ENCODE measurements at places on chromosomes 7 and 10.
A peak's percentile ranks its signal among the peaks of the same experiment; 100 is the strongest.

GRCh38 chr10:43124094-43124521 is 14.1 kb upstream of the CSGALNACT2 start:
- no peak for DNase-seq

DNA sequence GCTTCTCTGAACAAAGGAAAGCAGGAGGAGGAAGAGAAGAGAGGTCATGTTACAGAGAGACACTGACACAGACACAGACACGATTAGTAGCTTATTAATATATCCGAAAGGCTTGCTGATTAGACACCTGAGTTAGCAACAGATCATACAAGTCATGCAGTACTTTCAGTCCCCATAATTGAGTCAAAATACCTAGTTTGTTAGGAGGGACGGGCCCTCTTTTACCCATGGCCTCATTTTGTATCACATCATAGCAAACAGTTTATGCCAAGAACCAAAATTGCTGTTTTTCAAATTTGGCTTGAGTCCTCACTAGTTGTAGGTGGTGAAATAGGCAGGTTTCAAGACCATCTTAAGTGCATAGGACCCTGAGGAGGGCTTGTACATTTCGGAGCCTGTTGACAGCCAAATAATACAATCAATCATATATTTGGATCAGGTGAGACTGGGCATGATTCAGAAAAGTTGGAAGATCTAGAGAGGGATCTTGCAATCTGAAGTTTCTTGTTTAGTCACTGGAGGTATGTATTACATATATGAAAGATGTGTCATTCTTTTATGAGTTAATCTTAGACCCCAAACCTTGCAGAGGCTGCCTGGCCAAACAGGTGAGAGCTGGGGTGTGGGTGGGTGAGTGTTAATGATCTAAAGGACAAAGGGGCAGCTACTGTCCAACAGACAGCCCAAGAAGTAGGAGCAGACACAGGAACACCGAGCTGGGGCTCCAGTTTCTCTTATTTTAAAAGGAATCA is 65.4 kb downstream of the PRPF18 start:
- DNase-seq, result no peak

GRCh38 chr7:105886776-105887175 is 10.4 kb upstream of the ATXN7L1 start:
- DNase-seq, result no peak

- DNase-seq, result no peak
These were observed 242.7 kb upstream of the SEMA3C start for GRCh38 chr7:81161451-81162075.

- DNase-seq, result no peak
These were observed 60.7 kb downstream of the CD36 start for GRCh38 chr7:80699045-80699638.

DNA sequence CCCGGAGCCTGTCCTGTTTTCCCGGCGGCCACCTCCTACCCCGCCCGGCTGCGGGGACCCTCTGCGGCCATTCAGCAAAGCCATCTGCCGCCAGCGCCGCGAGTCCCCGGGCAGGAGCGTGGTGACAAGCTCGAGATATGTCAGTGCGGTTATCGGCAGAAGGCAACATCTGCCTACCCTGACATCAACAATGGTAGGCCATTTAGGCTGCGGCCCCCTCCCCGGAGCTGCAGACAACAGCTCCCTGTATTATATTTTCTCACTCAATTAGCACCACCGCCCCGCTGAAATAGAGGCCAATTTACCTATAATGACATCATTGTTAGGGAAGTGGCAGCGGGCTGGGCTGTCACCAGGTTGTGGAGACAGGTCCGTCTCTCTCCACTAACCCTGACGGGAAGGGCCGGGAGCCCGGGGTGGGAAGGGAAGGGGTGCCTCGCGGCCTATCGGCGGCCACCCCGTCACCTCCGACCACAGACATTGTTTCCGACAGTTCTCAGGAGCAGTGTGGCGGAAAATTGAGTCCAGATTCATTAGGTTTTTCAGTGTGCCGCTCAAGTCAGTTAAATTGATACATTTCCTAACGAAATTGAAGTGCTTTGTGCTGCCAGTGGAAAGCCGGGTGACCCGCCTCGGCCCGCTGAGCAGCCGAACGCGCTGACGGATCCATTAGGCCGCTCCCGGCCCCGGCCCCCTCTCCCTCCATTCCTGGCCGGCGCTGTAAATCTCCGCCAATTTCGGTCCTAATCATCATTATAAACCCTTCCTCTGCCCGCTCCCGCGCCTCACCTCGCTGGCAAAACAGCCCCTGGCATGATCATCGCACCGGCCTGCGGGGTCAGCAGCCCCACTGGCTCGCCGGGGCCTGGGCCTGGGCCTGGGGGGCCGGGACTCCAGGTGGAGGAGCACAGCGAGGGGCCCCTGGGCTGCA is 43.0 kb downstream of the UNCX start:
- DNase-seq, result no peak

DNA sequence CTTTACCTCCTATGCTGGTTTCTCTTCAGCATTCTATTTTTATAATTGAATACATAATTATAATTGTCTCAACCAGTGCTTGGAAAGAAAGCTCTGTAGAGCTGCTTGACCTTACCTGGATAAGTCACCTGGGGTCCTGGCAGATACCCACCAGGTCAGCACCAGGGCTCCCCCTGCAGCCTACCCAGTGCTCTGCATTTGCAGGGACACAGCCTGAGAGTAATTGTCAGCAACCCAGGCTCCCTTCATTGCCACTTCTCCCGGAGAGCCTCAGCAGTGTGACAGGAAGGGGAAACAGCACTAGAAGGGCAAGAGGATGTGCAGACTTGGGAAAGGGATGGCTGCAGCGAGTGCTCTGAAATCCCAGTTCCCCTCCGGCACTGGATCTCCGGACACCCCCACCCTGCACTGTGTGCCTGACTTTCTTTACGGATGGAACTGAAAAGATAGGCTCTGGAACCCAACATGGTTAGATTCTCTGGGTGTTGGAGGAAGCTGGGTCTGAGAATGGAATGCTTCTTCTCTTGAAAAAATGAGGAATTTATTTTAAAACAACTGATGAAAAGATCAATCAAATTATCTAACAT is 11.4 kb upstream of the PAX4 start:
- DNase-seq, result peak; percentile 34

GRCh38 chr7:27767374-27767773 is 27.4 kb downstream of the TAX1BP1 start:
- no peak for DNase-seq

DNA sequence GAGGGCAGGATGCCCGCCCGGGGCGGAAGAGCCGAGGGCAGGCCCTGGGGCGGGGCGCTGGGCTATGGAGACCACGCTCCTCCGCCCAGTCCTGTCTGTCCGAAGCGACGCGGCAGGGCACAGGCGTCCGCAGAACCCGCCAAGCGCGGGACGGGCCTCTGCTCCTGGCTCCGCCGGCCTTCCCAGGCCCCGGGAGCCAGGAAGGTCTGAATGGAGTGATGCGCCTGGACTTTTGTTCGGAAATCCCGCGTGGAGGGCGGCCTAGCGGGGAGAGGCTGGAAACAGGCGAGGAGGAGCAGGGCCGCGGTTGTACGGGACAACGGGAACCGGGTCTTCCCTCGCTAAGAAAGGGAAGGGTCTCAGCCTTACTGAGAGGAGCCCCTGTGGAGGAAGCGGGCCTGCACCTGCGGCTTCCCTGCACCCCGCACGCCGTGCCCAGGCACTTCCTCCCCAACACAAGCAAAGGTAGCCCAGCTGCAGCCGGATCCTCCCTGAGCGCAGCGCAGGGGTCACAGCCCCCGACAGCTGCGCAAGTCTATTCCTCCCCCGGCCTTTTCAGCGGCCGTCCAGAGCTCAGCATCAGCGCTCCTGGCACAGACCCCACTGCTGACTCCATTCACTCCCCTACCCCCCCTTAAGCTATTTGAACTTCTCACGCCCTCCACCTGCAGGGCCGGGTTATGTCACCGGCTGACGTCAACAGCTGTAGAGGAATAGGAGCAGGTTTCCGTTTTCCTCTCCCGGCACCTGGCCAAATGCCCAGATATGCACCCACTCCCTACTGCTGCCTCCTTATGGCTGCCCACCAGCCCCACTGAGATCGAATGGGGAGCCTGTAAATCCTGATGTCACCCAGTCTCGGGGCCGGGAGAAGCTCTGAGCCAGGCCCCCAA is 143.2 kb upstream of the RET start:
- DNase-seq, result no peak

GRCh38 chr10:121608469-121609190 is 10.4 kb upstream of the FGFR2 start:
- no peak for DNase-seq

DNA sequence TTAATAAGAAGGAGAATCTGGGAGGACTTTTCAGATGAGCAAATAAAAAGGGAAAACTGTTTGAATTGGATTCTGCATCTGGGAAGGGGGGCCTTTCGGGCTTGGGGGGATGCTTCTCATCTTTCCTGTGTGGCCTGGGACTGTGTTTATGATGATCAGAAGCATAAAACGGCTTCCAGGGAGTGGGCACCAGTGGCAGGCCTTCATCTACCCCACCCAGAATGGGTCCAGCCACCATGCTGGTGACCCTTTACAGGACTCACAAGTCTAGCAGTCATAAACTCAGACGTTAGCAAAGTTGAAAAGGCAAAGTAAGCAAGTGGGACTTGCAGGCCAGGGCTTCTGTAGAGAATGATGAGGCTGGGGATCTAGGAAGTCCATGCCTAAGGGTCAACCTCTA is 198.3 kb upstream of the ZMIZ1 start:
- no peak for DNase-seq

DNA sequence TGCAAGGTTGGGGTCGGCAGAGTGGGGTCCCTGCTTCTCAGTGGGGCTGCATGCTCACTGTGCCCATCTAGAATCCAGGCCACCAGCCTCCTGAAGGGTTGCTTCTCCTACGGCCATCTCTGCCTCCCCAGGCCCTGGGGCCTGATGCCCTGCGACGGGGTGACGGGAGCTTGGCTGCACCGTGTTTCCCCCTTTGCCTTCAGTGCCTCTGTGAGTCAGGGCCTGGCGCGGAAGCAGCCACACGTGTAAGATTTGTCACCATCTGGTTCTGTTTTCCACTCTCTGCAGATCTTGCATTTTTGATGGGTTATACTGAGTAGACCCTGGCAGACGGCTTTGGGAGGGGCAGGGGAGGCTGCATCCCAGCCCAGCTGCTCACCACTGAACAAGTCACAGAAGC is 7.2 kb downstream of the ADAMTS14 start:
- DNase-seq, result no peak

- DNase-seq, result no peak
These were observed 133.0 kb upstream of the NEBL start for GRCh38 chr10:21030091-21030490.

DNA sequence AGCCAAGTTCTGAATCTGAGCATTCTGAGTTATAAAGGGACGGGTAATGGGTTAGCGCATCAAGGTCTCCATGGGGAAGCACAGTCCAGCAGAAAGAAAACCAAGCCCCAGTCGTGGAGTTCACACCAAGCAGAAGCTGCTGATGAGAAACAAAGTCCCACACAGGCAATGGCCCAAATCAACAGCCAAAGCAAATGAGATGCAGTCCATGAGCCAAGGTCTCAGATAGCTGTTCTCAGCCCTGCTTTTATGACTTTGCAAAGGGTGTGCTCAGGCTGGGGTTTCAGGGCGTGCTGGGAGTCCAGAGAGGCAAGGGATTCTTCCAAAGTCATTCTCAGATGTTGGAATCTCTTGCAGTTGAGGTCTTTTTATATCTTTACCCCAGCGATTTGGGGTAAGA is 32.0 kb downstream of the THNSL1 start:
- DNase-seq, result no peak

DNA sequence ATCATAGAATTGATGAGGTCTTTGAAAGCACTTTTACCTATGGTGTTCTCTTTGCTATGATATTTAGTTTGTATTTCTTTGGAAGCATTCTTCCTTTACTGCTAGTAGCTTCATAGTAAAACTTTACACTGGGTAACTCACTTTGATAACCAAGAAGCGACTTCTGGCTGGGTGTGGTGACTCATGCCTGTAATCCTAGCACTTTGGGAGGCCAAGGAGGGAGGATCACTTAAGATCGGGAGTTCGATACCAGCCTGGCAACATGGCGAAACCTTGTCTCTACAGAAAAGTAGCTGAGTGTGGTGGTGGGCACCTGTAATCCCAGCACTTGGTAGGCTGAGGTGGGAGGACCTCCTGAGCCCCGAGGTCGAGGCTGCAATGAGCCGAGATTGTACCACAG is 36.2 kb downstream of the CCDC126 start:
- no peak for DNase-seq

DNA sequence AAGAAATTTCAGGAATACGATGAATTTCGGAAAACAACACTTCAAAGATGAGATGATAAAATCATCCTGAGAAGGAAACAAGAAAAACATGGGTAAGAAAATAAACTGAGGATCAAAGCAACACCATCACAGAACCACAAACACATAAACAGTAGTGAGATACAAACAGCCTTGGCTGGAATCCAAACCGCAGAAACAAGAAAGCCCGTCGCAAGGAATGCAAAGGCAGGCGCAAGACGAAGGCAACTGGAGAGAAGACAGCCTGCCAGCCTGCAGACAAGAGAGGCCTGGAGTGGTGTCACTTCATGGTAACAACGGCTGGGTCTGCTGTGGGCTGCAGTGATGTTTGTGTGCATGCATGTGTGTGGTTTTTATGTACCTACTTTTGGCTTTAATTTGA is 61.8 kb upstream of the DRGX start:
- DNase-seq, result no peak

DNA sequence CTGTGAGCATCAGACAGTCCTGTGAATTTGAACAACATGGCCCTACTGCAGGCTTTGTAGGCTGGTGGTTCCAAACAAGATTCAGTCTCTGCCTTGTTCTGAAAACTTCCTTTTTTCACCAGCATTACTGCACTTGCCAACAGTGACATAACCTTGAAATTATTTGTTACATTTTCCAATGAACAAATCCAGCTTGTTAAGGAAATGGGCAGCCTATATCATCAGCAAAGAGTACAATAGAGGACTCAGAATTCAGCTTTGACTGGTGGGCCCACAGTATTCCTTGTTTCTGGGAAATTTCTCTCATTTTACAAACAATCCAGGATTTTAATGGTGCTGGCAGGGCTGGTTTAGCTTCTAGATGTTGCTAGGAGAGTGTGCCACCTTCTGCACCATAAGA is 703.7 kb upstream of the FZD8 start:
- no peak for DNase-seq

DNA sequence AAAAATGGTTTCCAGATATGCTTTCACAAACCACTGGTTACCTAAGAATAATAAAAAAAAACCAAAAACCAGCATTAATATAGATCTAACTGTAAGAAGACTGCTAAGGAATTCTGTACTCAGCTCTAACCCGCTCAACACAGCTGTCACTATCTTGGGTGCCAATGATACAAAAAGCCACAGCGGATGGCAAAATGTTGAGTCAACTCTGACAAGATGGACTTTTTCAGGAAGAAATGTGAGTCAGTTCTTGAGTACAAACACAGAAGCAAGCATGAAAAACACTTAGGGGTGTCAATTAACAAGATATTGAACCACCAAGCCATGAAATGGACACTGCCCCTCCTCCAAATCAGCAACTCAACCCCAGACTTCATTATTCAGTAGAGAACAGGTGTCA is 55.0 kb downstream of the CTTNBP2 start:
- no peak for DNase-seq

GRCh38 chr7:116740231-116740630 is 68.2 kb downstream of the MET start:
- DNase-seq, result no peak

DNA sequence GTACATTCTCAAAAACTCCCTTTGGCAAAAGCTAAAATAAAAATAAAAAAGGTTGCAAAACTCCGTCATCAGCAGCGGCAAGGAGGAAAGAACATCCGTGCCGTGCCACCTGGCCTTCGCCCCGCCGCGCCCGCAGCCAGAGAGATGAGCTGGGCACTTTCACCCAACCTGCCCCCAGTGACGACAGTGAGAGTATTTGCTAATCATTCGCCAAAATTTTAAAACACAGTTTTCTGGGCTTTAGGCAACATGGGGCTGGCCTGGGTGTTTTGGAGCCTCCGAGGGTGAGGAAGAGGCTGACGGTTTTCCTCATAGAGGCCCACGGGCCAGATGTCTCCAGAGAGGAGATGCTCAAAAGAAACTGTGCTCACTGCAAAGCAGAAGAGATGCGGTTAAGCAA is 128.2 kb downstream of the PRKAG2 start:
- DNase-seq, result no peak

Data from GDM1 (cell line).